NB4 (cell line): ENCODE measurements at places on chromosomes 1 and 21.

GRCh38 chr1:238135708-238136664 is 245.3 kb upstream of the ZP4 start:
- no peak for DNase-seq

GRCh38 chr1:82108843-82109242 is 308.1 kb downstream of the ADGRL2 start:
- no peak for DNase-seq

DNA sequence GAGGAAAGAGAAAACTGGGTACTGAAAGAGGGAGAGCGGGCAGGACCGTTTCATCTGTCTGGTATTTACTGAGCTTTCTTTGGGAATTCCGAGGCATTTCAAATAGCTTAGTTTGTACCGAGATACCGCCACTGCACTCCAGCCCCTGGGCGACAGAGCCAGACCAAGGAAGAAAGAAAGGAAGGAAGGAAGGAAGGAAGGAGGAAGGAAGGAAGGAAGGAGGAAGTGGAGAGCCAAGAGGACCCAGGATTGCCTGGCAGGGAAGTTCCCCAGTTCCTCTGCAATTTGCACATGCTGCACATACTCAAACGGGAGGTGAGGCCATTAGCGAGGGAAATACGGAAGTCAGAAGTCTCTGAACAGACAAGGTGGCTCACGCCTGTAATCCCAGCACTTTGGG is 961 bp upstream of the FUCA1 start:
- DNase-seq = no peak

GRCh38 chr1:193614275-193614674 is 427.9 kb upstream of the B3GALT2 start:
- DNase-seq = no peak

DNA sequence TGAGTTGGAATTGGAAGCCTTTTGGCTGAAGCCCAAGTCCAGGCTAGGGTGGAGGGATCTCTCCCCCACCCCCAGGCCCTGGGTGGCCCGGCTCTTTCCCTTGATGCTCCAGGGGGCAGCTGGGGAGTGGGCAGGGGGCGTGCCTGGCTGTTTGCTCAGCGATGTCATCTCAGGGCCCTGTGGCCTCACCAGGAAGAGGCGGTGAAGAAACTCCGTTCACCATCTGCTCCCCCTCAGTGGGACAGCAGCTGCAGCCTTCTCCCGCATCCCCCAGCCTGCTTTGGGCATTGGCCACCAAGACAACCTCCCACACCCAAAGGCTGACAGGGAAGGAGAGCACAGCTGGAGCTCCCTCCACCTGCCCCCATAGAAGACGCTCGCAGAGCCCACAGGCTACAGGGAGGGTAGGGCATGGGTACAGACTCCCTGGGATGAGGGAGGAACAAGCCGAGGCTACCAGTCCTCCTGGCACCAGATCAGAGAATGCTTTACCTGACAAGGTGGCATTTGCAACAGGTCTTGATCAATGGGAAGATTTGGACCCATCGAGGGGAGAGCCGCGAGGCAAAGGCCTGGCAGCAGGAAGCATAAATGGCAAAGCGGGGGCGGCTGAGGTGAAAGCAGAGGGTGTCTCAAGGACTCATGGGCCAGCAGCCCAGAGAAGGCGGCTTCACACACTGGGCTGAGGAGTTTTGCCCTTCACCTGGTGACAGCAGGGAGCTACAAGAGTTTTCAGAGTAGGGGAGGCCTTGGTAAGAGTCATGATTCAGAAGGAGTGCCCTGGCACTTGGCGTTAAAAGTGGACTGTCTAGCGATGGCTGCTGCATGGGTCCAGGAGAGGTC is 6.5 kb upstream of the GUCA2A start:
- peak; percentile 22 for DNase-seq

- DNase-seq = peak; percentile 68
These were observed 6.5 kb upstream of the ATP1A2 start for GRCh38 chr1:160108888-160109662.

DNA sequence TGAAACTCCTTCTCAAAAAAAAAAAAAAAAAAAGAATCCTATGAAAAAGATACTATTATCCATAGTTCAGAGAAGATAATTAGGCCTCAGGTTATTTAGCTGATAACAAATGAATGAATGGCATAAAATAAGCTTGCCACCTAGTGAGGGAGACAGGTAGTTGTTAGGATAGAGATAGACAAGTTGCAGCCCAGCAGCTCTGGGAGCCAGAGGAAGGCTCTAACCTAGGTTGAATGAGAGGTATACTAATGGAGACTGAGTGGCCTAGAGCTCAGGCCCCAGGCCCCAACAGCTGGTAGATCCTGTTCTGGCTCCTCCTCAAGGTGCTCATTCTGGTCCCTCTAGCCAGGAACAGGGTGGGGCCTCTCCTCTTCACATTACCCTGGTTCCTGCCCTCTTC is 20.6 kb upstream of the RSPO1 start:
- DNase-seq = no peak

- DNase-seq = no peak
These were observed 365.4 kb upstream of the DUSP10 start for GRCh38 chr1:222107267-222107666.

GRCh38 chr1:153536671-153537375 is 1.0 kb upstream of the S100A6 start:
- no peak for DNase-seq

DNA sequence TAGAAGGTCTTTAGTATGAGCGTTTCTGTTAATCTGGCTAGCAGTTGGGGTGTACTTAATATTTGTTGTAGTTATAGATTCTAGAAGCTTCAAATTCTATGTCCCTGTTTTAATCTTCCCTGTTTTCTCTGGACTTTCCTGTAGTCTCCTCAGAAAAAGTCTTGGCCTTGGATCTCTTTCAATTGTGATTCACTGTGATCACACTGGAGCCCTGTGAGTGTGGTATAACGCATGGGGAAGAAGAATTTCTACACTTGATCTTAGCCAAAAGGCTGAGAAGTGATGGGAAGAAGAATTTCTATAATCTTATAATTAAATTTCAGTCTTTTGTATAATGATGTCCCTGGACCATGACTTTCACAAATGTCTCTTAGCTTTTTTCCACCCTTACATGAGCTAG is 36.7 kb upstream of the COP1 start:
- DNase-seq = no peak

GRCh38 chr1:40780678-40781607 is 2.6 kb upstream of the KCNQ4 start:
- no peak for DNase-seq

- DNase-seq = no peak
These were observed 31.1 kb downstream of the KPNA6 start for GRCh38 chr1:32138965-32139364.

DNA sequence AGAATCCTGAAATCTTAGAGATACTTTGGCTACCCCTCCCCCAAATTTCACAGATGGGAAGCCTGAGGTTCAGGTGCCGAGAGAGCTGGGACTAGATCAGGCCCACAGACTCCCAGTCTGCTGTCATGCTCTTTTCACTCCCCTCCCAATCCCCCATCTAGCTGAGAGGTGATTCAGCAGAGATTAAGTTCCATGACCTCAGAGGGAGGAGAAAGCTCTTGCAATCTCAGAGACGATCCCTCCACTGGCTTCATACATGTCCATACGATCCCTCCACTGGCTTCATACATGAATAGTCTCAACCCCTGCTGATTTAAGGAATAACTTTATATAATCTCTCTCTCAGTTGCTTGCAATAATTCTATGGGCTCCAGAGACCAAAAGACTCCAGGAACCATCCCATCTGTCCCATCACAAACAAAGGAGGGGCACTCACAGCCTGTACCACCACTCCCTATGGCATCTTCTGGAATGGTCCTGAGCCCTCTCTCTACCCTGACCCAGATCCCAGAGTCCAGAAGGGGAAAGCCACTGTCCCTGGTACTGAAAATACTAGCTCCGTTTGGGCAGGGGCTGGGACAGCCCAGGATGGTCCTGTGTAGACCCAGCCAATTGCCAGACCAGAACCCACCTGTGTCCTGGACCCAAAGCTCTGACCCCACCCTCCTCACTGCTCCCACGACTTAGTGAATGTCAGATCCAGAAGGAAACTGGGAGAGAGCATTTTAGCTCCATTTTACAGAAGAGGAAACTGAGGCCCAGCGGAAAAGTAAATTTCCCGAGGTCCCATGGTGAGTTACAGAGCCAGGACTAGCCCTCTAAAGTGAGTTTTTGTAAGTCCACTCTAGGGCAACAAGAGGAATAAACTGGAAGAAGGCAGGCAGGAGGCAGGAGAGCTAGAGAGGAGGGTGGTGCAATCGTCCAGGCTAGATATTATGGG is 27.1 kb downstream of the RIMS3 start:
- DNase-seq = no peak

GRCh38 chr1:110170766-110171733 is 20.8 kb downstream of the SLC6A17 start:
- no peak for DNase-seq

DNA sequence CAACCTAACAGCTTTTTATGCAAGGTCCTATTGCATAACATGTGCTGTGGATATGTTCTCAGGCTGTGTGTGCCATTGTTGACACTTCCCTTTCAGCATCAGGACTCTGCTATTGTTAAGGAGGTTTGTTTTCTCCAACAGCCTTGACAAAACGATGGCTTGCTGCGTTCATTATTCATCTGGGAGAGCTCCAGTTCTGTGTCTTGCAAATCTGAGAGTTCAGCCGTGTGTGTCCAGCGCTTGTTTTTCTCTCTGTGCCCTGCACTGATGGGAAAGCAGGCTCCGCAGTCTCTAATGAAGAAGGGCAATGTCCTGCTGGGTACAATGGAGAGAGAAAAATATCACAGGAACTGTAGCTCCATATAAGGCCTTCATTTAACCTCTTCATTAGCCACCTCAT is 63.7 kb downstream of the CLDN17 start:
- peak; percentile 31 for DNase-seq

DNA sequence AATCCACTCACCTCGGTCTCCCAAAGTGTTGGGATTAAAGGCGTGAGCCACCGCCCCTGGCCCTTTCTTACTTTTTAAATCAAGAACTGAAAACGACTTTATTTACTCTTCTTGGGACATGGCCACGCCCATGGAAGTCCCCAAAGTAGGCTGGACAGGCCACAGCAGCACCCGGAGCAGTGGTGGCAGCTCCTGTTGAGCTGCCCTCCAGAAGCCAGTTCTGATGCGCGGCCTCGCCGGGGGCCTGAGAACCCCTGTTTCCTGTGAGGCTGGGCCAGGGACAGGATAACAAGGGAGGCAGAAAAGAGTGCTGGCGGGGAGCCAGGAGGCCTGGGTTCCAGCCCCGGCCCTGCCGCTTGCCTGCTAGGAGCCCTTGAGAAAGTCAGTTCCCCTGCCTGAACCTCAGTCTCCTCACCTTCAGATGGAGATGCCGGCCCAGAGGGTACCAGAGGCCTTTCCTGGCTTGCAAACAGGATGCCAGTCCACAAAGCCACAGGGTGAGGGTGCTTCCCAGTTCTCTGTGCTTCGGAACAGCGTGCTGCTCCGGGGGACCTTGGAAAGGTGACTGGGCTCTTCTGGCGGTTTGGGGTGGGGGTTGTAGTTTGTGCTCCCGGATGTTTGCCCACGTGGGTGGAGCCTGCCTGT is 59.4 kb downstream of the RUNX3 start:
- DNase-seq = no peak

DNA sequence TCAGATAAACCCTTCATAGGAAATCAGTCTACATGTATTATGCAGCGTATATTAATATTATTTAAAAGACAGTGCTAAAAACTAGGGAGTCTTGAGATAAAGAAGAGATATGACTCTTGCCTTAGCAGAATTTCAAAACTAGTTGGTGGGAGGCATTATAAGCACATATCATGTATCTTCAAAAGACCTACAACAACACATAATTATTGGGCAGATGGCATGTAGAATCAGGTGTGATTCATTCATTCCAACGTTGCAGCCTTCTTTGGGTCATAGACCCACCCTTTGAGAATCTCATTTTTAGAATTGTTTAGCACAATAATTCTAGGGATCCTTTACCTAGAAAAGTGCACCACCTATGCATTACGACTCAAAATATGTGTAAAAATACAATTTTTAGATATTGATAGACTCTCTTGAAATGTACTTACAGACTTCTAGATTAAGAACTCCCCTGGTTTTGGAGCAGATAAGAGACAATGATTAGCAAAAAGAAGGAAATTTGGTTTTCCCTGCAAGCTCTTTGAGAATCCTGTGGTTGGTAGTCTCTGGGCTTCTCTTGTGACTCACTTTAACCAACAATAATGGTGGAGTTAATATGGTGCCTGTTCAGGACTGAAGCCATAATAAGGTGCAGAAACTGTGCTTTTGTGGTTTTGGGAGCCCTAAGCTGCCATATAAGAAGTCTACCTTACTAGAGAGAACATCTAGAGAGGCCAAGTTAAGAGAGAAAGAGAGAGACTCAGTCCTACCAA is 85.3 kb upstream of the RGS4 start:
- no peak for DNase-seq

DNA sequence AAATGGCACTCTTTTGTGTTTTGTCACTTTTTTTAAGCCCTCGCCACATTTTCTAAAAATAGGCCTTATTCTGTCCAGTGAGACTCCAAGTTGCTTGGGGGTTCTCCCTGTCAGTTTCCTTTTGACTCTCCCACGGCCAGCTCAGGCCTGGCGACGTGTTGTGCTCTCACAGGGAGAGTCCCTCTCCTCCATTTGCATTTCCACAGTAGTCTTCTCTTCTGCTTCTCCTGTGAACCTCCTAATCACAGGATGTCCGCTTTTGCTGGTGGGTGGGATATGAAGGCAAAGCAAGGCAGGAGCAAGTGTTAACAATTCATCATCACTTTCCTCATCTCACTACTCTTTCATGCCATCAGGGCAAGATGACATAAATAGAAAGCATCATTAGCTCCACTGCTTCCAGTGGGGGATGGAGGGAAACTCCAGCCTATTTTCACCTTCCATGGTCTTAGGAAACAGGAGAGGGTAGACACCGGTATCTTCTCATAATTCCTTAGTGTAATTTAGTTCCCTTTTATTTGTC is 99.8 kb downstream of the INTS7 start:
- DNase-seq = no peak

DNA sequence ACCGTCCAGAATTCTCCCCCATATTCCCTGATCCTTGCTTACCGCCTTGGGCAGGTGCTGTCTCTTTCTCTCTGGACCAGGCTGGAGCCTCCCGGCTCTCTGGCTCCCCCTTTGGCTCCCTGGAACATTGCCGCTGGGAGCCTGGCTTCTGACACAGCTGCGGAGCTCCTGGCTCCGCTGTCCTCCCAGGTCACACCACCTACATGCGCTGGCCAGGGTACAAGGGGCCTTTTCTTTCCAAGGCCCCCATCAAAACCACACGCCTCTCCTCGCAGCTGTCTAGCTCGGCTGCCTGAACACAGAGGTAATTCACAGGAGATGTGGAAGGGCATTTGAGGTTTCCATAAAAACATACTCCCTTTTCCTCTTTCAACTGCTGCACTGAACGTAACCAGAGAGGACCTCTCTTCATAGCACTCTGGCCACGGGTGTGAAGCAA is 7.5 kb upstream of the ZNF648 start:
- peak; percentile 86 for DNase-seq

- DNase-seq = no peak
These were observed 26.7 kb downstream of the SNX7 start for GRCh38 chr1:98688110-98688739.

DNA sequence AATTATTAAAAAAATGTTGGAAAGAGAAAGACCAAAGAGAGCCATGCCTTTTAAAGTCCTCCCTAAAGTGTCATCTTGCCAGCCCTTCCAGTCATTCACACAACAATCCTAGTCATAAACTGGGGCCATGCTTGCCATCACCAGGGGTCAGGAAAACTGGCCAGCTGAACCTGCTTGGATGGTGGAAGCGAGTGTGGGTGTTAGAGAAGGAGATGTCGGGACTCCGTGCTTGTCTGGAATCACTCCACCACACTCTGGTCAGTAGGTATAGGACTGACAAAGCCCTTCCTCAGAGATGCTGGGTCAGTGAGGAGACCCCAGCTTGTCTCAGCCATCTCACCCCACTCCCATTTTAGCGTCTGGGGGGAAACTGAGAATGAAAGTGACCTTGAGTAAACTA is 3.3 kb upstream of the HAPLN2 start:
- no peak for DNase-seq

- DNase-seq = no peak
These were observed 589.4 kb downstream of the PLPP3 start for GRCh38 chr1:55990007-55990406.
